ENCODE measurements at places on chromosomes 7 and 10.
A peak's percentile ranks its signal among the peaks of the same experiment; 100 is the strongest.

- peak; percentile 72 for DNase-seq
Observed at GRCh38 chr7:131188367-131189339, 139.0 kb upstream of the MKLN1 start.

GRCh38 chr7:28990200-28990960 is 32.2 kb upstream of the TRIL start:
- no peak for DNase-seq

DNA sequence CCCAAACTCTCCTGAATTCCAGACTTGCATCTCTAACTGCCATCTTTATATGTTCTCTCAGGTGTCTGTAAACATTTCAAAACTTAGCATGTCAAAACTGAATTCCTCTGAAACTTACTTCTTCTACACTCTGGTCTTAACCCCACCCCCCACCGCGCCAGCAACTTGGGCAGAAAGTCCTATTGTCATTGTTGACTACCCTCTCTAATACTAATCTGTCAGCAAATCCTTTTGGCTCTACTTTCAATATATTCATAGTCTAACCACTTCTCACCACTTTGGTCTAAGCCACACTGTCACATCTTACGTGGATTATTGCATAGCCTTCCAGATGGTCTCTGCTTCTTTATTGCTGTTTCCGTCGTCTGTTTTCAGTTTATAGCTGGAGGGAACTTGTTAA is 86.6 kb downstream of the AHCYL2 start:
- no peak for DNase-seq

DNA sequence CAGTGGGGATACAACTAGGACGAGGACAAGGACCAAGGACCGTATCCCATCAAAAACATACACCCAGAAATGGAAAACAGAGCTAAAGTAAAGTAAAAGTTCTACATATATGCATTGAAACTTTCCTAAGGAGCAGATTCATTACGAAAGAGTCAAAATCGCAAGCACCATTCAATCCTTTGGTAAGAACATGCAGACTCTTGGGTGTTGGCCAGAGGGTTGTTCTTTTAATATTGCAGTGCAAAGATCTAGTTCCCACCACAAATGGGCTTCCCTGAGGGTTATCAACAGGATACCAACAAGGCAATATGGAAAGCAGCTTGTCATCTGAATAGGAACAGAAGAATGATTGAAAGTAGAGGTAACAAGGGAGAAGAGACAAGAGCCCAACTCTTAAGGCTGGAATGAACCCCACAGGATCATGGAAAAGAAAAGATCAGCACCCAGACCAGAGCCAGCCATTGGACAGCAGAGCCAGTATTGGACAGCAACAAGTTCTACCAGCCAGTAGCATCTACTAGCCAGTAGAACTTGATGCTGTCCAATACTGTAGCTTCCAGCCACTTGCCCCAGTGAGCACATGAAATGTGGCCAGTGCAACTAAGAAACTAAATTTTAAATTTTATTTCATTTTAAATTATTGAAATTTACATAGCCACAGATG is 66.0 kb downstream of the OSBPL3 start:
- DNase-seq, result no peak

DNA sequence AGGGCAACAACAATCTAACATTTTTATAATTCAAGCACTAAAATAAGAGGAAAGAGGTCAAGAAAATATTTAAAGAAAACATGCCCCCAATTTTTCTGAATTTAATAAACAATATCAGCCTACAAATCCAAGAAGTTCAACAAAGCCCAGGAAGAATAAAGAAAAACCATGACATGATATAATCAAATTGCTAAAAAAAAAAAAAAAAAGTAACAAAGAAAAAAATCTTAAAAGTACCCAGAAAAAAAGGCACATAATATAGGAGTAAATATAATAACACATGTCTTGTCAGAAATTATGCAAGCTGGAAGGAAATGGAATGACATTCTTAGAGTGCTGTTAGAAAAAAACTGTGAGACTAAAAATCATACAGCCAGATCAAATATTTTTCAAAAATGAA is 151.4 kb downstream of the IMMP2L start:
- no peak for DNase-seq

DNA sequence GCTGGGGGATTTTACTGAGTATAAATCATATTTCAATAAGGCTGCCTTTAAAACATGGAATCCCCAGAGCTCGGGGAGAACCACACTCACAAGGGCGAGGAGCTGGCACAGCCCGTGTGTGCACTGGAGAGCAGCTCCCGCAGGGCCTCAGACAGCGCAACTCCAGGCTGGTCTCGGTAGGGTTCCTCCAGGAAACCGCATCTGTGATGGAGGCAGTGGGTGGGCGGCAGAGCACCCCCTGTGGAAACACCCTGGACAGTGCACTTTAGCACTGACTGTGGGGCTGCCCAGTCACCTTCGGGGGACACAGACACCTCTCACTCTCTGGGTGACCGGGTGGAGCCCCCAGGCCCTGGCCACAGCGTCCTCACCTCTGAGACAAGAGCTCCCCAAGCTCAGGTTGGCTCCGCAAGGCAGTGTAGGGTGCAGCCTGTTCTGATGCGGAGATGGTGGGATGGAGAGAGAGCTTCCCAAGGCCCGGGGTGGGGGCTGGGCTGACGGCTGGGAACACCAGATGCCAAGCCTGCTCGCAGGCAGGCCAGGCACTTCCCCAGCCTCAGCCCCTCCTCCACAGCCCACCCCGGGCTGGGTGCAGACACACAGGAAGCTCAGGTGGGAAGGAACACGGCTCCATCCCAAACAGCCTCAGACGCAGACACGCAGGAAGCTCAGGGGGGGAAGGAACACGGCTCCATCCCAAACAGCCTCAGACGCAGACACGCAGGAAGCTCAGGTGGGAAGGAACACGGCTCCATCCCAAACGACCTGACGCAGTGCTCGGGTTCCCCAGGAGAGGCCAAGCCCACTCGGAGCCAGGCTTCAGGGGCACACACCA is 224.4 kb downstream of the MAD1L1 start:
- DNase-seq, result no peak

- no peak for DNase-seq
Observed at GRCh38 chr7:50479743-50480517, 29.8 kb upstream of the FIGNL1 start.

DNA sequence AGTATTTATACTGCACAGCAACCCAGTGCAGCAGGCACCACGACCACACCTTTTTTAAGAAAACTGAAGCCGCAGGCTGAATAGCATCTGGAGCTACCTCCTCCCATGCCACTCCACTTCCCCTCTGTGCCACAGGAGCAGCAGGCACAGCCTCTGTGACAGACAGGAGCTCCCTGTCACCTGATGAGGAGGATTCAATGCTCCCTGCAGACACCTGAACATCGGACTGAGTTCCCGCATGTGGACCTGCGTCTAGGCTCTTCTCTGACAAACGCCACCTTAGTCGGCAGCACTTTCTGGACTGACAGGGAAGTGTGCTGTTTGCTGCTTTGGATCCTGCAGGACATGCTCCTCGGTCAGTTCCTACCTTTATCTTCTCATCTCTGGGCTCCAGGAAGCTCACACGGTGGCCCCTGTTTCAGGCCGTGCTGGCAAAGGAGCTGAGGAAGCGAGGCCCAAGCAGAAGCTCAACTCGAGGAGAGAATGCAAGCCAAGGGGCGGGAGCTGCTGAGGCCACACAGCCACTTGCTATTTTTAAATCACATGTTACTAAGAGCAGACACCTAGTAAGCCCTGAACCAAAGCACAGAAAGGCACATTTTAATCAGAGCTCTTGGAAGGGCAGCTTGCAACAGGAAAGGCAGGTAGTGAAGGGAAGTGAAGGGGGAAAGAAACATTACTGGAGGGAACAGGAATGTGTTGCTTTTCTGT is 56.6 kb downstream of the VOPP1 start:
- DNase-seq, result no peak

DNA sequence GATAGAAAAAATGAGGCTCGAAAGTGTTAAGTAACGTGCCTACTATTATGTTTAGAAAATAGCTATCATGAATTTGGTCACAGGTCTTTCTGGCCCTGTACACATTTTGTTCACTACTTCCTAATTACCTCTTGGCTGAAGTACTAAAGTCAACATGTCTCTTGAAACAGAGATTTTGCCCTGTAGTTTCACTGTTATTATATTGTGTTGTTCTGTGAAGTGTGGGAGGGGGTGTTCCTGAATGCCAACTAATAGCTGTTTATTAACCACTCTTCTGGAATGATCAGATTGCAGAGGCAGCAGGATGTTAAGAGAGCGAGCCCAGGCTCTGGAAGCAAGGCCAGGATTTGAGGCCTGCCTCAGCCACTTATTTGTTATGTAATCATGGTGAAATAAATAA is 72.1 kb downstream of the RNF133 start:
- no peak for DNase-seq

DNA sequence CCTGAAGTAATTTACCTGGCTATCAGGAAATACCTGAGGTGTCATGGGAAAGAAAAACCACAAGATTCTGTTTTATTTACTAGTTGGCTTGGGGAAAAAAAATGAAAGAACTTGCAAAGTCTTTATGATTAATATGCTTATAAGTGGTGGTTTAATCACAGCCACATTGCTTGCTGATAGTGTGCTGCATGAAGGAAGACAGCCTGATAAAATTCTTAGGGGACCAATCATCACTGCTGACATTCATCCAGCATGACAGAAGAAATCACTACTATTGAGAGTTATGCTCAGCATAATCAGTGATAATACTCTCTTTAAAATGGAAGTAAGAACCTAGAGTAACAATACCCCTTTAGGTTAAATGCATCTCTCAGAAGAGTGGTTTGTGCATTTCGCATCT is 150.2 kb upstream of the LRRN3 start:
- no peak for DNase-seq

GRCh38 chr7:29156907-29157452 is 10.6 kb upstream of the CPVL start:
- no peak for DNase-seq

DNA sequence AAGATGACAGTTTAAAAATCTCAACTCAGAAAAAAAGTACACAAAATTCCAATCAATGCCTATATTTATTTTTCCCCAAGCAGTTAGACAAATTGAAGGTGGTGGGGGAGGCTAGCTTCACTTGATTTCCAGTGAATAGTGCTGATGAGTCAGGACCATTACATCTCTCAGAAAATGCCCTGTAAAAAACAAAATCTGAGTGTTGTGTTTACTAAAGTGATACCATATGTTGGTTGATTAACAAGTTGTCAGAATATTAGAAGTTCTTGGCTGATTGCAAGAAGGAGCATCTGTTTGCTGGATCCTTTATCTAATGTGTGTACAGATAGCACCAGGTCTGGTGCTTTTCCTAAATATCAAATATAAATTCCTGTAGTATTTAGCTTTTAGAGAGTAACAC is 31.3 kb upstream of the KIAA1217 start:
- DNase-seq, result no peak

- no peak for DNase-seq
Observed at GRCh38 chr10:53458007-53458406, 685.4 kb upstream of the MBL2 start.

GRCh38 chr7:151385626-151386300 is 24.1 kb downstream of the WDR86 start:
- no peak for DNase-seq

- no peak for DNase-seq
Observed at GRCh38 chr10:95391581-95392216, 100.9 kb upstream of the PDLIM1 start.

- no peak for DNase-seq
Observed at GRCh38 chr7:26685606-26686005, 178.8 kb downstream of the SKAP2 start.

DNA sequence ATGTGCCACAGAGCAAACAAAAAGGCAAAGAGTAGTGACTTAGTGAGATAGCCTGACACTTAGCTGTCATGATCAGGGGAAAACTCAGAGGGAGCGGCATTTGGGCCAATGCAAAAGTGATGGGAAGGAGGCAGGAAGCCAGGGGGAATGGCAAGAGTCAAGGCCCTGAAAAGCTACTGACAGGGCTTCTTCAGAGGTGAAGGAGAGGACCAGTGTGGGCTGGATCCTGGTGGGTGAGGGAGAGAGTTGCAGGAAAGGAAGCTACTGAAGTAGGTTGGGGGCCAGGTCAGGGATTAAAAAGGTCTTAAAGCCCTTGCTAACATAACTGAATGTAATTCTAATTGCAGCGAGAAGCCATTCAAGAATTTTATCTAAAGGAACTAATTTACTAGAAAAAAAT is 117.0 kb downstream of the AASS start:
- DNase-seq, result no peak

DNA sequence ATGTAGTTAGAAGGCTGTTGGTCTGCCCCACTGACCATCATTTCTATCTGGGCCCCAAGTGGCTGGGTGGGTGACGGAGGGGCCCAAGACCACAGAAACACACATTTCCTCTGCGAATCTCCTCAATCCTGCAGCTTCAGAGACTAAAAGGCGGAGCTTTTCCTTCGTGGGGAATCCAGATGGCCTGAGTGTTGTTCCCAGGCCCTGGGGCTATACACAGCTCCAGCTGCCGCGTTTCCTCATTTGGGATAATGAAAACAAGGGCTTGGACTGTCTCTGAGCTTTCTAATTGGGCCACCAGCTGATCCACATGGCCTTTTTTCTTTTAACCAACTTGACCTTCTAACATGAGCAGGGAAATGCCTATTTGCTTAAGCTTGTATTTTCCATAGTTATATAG is 339.9 kb downstream of the CXCL12 start:
- DNase-seq, result no peak

- DNase-seq, result no peak
Observed at GRCh38 chr7:55526329-55526728, 46.0 kb downstream of the VOPP1 start.

GRCh38 chr10:130141460-130141859 is 5.3 kb downstream of the GLRX3 start:
- no peak for DNase-seq

DNA sequence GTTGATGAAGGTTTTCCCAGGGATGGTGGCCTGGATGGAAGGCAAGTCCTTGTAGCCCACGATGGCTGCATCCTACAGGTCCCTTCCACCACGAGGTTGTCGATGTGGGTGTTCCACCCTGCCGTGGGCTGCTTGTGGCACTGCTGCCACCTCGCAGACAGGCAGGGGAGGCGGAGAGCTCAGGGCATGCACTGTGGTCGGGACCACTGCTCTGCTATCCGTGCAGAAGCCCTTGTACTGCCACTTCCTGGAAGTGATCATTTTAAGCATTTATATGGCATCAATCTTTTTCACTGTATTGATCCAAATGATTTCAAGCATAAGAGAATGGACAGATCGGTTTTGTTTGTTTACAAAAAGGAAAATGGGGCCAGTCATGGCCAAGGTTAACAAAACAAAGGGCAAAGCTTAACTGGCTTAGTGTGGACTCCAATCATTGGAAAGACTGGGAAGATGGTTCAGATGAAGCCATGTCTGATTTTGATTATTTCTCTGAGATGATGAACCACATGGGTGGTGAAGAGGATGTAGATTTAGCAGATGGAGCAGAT is 8.2 kb upstream of the CYP17A1 start:
- no peak for DNase-seq

- no peak for DNase-seq
Observed at GRCh38 chr7:40092182-40092581, 42.2 kb downstream of the MPLKIP start.

GRCh38 chr10:117189557-117189956 is 7.7 kb upstream of the KCNK18 start:
- no peak for DNase-seq

- DNase-seq, result no peak
Observed at GRCh38 chr7:48976850-48977249, 52.5 kb downstream of the CDC14C start.

GRCh38 chr7:50699143-50699542 is 83.6 kb downstream of the GRB10 start:
- DNase-seq, result no peak

Data from T-helper 2 cell treated with Interferon-gamma antibody and Interleukin-4, amounts not matched to agents 5 μg/mL and 100 μg/mL, for 36 hours (primary cell).